ENCODE measurements at places on chromosomes 7 and 10. TPM values are rescaled to one million over a fixed set of nuclear protein-coding genes. Genes with fewer than 3 reads are reported as not detected.

DNA sequence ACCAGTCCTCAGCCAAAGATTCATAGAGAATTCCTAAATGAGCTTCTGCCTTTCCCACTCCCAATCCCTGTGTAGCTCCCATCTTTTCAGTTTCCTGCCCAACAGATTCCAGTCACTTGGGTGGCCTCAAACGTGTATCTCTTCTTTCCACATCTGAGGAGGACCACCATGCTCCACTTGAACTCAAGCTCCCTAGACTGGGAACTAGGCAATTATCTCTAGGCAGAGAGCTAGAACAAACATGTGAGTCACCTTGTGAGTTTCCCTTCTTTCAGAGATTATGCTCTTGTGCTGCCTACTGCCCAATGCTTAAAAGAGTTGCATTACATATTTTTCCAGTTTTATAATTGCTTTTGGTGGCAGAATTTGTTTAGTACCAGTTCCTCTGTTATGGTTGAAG is 178.0 kb downstream of the MDFIC start:
- no peak for DNase-seq

Gene EPHA1
- not detected for total RNA-seq

DNA sequence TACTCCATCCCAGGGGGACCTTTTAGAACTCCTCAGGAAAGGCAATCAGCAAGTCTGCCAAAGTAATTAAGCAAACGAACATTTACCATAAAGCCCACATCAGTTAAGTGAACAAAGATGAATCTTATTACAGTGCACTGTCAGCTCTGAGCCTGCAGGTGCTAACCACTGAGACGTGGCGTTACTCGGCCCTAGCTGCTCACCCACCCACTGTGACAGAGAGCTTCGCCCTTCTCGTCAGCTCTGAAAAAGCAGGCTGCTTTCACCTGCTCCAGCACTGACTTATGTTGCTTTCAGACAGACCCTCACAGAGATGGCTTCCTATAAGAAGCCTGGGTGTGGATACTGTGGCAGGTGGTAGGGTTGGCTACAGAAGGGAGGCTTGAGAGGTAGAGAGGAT is 57.7 kb upstream of the KCNIP2 start:
- no peak for DNase-seq

- DNase-seq: no peak
Observed at GRCh38 chr10:62650411-62650810, 154.1 kb upstream of the ADO start.

DNA sequence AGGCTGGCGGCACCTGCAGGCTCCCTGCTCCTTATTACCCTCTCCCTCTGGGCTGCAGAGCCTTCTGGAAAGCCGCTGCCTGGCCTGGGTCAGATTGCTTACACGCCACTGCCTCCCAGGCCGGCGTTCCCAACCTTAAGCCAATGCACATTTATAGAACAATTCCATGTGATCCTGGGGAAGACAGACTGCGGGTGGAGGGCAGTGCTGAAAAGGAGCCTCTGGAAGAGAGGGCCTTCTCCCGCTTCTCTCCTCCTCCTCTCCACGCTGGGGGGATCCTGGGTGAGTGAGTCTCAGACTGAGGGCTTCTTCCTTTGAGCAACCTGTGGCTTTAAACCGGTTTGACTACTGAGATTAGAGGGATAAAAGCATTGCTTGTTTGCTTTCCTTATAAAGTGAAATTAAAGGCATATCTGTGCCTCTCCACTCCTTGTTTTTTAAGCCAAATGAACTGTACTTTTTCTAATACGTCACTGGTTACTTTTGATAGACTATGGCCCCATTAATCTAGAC is 5.5 kb downstream of the TACC2 start:
- peak; percentile 82 for DNase-seq

- DNase-seq: no peak
Observed at GRCh38 chr7:74429153-74429747, 24.5 kb upstream of the GTF2IRD1 start.

GRCh38 chr10:104332243-104333031 is 5.8 kb downstream of the ITPRIP start:
- no peak for DNase-seq

GRCh38 chr10:86955501-86956194 is 1.8 kb downstream of the MMRN2 start:
- peak; percentile 43 for DNase-seq

All from left ventricle myocardium superior (tissue), 1 donor.